Right ventricle myocardium superior (tissue), 1 donor: ENCODE measurements at places on chromosomes 2 and 18. TPM values are rescaled to one million over a fixed set of nuclear protein-coding genes. Genes with fewer than 3 reads are reported as not detected.

Gene MXD1
- total RNA-seq, result 5.1 TPM

Gene PJVK
- 1.0 TPM for total RNA-seq

Gene UGT1A9
- not detected for total RNA-seq

Gene RIT2
- total RNA-seq, result not detected

Gene BCL2
- total RNA-seq, result 9.0 TPM

Gene ACTG2
- 1.7 TPM for total RNA-seq

Gene ZNF804A
- total RNA-seq, result not detected

Gene HOXD11
- not detected for total RNA-seq

GRCh38 chr2:138831154-138831553 is 51.0 kb upstream of the NXPH2 start:
- DNase-seq, result no peak

DNA sequence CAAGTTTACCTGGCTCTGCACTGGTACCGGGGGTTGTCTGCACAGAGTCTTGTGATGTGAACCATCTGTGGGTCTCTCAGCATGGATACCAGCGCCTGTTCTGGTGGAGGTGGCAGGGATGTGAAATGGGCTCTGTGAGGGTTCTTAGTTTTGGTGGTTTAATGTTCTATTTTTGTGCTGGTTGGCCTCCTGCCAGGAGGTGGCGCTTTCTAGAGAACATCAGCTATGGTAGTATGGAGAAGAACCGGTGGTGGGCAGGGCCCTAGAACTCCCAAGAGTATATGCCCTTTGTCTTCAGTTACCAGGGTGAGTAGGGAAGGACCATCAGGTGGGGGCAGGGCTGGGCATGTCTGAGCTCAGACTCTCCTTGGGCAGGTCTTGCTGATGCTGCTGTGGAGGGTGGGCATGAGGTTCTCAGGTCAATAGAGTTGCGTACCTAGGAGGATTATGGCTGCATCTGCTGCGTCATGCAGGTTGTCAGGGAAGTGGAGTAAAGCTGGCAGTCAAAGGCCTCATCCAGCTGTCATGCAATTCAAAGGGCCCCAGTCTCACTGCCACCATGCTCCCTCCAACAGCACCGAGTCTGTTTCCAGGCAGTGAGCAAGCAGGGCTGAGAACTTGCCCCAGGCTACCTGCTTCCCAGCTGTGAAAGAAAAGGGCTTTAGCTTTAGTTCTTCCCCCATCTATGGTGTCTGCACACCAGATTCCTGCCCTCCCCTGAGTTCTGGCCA is 278.0 kb downstream of the METTL4 start:
- DNase-seq, result no peak

GRCh38 chr2:28580078-28580477 is 84.2 kb downstream of the PLB1 start:
- DNase-seq, result no peak

GRCh38 chr18:11498821-11499220 is 110.6 kb upstream of the SLC35G4 start:
- no peak for DNase-seq

DNA sequence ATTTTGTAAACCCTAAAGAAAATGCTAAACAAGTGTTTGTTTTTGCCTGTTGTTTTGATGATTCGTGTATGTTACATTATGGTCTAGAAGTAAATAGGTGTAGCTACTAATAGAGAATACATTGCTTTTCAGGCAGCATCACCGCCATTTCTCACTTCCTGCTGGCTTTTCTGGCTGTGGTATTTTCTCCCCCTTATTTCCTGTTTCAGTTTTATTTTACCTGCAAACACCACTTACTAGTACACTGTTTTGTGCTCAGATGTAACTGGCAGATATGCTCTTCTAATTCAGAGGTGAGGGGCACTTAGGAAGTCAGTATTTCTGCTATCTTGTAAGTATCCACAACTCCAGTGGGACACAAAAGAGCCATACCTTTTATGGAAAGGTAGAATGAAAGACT is 38.1 kb upstream of the SLC3A1 start:
- no peak for DNase-seq

GRCh38 chr2:156399950-156400705 is 36.1 kb upstream of the GPD2 start:
- peak; percentile 90 for DNase-seq

DNA sequence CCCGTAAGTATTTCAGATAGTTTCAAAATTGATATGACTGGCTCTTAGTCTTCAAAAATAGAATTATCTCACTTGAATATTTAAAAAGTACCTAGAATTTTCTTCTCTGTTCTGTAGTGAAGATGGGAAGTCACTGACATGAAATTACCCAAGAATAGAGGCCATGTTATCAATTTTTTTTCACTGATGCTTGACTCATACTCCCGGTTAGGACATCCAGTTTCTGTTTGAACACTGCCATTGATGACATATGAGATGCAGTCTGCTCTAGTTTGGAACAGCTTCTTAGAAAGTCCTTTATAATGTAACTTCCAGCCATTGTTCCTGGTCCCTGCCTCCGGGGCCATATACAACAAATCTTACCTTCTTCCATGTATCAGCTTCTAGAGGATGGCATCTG is 26.0 kb downstream of the MAP3K20 start:
- DNase-seq, result no peak

DNA sequence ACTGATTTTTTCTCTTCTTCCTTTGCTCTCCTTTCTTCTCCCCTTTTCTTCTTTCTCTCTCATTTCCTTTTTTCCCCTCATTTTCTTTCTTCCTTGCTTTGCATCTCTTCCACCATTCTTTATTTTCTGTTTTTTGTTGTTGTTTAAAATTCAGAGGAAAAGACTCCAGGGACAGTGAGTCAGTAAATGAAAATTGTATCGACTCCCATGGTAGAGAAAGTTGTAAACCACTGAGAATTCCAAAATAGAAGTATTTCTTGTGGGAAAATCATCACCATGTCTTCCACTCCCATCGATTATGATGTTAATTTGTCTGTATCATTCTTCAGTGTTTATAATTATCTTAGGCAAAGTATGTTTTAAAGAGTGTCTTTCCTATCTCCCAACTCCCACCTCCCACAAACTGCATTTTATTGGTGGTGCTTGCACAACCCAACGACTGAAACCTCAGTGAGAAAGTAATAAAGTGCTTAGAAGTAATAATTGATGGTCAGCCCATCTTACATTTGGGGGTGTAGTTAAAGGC is 134.3 kb downstream of the IRS1 start:
- DNase-seq, result no peak

DNA sequence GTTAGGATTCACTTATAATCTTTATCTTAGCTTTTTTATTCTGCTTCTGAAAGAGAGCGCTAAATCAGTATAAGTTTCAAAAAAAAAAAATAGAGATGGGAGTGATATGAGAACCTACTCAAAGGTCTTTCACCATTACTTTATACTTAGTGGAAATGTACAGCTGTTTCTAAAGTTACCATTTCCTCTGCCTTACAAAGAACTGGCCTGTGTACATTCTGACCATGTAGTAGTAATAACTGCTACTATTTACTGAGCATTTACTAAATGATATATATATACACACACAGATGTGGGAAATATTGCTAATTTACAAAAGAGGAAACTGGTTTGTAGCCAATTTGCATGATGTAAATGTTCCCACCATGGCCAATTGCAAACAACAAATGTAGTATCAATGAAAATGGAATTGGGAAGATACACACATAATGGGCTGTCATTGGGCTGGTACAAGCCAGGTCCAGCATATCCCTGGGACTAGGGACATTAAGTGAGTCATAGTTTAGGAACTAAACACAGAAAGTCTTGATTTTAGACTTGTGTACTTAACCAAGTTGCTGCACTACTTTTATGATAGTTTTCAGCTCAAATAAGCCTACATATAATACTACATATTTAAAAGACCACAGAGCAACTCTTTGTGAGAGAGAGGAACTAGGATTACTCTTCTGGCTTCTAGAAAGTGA is 67.1 kb downstream of the DYNC1I2 start:
- no peak for DNase-seq
